ENCODE measurements at places on chromosomes 12 and 14.

- DNase-seq, result no peak
Observed at GRCh38 chr12:119602734-119603094, 9.1 kb downstream of the TMEM233 start.

GRCh38 chr14:76546426-76547221 lies 170.7 kb downstream of the ESRRB start:
- DNase-seq, result no peak

- DNase-seq, result no peak
Observed at GRCh38 chr12:53961025-53961761, 6.5 kb downstream of the HOXC12 start.

GRCh38 chr14:22569106-22569736 lies 19.8 kb downstream of the DAD1 start:
- no peak for DNase-seq

- DNase-seq, result no peak
Observed at GRCh38 chr14:24820616-24821015, 186.6 kb upstream of the GZMB start.

DNA sequence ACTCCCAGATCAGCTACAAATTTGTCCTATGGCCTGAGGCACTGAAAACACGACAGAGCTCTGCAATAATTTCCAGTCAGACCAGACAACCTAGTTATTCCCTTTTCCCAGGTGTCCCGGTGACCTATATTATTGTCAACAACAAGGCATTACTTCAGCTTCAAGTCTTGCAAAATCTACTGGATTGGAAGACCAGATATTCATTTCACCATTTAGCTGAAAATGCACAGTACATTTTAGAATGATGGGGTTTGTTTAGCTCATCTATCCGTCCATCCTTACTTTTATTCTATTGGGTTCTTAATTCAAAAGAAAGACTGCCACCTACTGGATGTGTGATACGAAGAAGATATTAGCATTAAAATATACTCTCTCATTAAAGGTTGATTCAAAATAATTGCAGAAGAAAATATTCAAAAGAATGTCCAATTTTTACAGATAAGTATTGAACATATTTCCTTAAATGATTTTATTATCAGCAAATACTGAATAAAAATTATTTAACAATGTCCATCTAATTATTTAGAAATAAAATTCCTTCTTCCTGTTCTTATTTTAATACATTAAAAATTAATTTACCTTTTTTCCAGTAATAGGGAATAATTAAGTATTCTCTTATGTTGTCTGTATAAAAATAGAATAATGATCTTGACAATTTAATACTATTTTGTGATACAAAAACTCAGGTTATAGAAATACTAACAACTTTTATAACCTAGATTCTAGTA lies 244.9 kb upstream of the LRIG3 start:
- DNase-seq, result peak; percentile 39

- DNase-seq, result peak; percentile 48
Observed at GRCh38 chr12:26630546-26631027, 202.4 kb downstream of the ITPR2 start.

GRCh38 chr12:55934773-55935172 lies 3.8 kb downstream of the DGKA start:
- no peak for DNase-seq

- DNase-seq, result no peak
Observed at GRCh38 chr12:41681898-41682297, 462.8 kb downstream of the GXYLT1 start.

DNA sequence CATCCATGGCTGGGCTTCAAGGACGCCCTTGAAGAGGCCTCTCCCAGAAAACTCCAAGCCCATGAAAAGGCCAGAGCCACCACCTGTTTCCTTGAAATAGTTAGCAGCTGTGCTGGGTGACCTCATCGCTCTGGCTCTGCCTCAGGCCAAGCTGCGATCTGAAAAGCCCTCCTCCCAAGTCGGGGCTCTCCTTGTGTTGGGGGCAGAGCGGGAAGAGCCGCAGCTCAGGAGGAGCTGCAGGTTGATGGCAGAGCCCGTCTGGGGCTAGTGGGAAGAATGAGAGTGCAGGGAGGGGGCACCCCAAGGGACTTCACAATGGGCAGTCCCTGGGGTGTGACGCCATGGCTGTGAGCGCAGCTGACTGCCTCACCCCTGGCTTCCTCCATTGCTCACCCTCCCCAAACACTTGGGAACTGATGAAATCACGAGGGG lies 50.0 kb upstream of the STON2 start:
- no peak for DNase-seq

- no peak for DNase-seq
Observed at GRCh38 chr12:102107970-102108369, 11.9 kb downstream of the NUP37 start.

DNA sequence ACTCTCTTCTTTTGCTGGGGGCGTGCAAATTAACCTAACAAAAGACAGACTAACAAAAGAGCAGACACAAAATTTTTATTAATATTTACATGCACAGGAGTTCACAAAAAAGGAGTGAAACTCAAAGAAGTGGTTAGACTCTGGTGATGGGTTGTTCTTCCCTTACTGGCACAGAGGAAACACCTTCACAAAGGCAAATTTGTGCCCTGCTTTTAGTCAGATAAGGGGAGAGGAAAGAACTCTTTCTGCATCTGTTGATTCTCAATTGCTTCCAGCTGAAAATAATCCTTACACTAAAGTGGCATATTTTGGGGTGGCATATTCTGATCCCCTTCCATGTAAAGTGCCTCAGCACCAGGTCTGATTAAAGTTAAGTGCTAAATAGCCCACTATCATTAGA lies 190.2 kb upstream of the AMIGO2 start:
- DNase-seq, result no peak

DNA sequence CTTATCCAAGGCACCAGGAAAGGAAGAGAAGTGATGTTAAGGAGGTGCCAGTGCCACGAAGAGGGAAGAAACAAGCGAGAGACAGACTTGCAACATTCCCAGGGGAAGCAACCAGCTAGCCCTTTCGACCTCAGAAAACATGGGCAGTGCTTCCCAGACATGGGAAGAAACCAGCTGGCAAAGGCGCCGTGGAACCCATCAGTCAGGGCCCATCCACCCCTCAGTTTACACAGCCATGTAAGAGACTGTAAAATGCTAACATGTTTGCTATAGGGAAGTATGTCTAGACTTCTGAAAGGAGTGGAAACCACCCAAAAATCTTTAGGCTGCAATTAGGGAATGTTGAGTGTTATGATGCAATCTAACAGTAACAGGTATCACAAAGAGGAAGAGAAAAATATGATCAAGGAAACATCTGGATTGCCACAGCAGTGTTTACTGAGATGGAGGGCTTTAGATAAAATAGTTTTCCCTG lies 26.3 kb downstream of the ANAPC5 start:
- peak; percentile 3 for DNase-seq

GRCh38 chr12:4011597-4011996 lies 138.4 kb upstream of the PARP11 start:
- no peak for DNase-seq

- no peak for DNase-seq
Observed at GRCh38 chr12:65121049-65121955, at the start of gene WIF1. Gene WIF1, minus strand, starts transcription at chr12:65121305. Its CDS starts 114 bp downstream, at chr12:65121191.

GRCh38 chr12:12901158-12901791 lies 9.9 kb downstream of the GPRC5A start:
- peak; percentile 80 for DNase-seq

GRCh38 chr12:82326905-82327503 lies 31.2 kb downstream of the CCDC59 start:
- peak; percentile 2 for DNase-seq

- no peak for DNase-seq
Observed at GRCh38 chr12:53860426-53861345, 77.9 kb upstream of the HOXC13 start.

DNA sequence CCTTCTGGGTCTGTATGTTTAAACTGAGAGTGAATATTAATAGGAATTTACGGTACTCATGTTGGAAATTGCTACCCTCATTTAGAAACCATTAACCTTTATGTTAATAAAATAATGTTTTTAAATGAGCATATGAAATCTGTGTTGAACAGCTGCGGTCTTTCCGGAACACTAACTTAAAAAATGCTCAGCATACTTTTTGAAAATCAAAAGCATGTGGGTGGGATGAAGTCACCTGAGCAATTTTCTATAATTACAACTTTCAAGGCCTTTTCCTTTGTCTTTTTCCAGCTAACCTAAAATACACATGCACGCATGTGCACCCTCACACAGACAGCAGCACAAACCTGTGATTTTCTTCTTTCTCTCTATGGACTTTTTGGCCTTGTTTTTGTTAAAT lies 39.8 kb downstream of the BORCS5 start:
- no peak for DNase-seq

GRCh38 chr12:107029081-107029480 lies 42.1 kb upstream of the MTERF2 start:
- DNase-seq, result no peak

DNA sequence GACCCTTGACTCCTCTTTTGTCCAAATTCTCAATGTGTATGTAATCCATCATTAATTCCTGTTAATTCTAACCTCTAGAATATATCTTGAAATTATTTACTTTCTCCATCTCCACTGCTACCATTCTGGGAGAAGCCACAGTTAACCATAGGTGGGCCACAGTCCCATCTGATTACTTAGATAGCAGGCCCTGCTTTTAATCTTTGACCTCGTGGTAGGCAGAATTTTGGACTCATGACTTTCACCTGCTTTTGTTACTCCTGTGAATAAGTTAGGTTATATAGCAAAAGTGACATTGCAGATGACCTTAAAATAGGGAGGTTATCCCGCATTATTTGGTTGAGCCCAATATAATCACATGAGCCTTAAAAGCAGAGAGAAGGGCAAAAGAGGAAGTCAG lies 264.2 kb downstream of the GPHN start:
- DNase-seq, result no peak

DNA sequence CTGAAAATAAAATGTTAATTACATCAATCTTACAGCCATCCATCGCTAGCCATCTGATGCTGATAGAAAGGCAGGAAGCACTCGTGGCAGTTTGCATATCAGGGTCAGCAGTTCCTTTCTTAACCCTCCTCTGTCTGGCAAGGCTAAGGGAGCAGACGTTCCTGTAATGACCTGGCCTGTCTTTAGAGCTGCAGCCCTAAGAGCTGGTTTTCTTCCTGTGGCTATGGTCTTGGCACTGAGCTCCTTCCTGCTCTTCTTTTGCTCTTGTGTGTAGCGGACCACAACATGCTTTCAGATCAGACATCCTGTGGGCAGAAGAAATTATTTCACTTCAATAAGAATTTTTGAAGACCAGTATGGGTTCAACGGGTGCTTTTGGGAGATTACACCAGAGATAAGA lies 170.4 kb downstream of the DAD1 start:
- no peak for DNase-seq

DNA sequence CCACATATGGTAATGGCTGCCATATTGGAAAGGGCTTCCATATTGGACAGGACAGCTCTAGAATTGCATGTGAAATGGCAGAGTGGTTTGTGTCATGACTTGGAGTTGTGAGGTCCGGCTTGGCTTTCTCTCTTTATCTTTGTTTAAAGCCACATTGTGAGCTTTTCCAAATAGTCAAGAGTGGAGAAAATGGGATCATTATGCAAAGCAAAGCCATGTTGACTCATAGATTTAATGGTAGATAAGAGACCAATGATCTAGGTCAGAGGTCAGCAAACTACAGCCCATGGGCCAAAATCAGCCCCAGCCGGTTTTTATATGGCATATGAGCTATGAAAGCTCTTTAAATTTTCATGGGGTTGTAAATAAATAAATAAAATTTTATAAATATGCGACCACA lies 449.1 kb downstream of the BCL11B start:
- no peak for DNase-seq

GRCh38 chr14:101559624-101560533 lies 1.4 kb upstream of the DIO3 start:
- DNase-seq, result no peak

DNA sequence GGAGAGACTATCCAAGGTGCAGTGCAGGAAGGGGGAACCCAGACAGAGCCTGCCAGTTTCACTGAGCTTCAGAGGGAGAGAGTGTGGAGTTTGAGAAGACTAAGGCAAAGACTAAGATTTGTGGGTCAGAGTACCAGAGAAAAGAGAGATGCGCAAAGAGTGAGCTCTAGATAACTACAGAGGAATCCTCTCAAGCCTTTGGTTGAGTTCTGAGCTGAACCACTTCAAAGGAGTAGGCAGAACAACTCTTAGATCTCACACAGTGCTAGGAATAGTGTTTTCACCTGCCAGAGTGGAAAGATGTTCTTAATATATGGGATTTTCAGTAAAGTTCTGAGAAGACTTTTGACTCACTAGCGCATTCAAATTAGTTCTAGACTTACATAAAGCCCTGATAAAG lies 10.7 kb upstream of the M6PR start:
- DNase-seq, result no peak

GRCh38 chr12:32043928-32044549 lies 62.6 kb upstream of the BICD1 start:
- no peak for DNase-seq

All from fibroblast of skin of left quadriceps (primary cell).